Left lobe of liver (tissue), 2 donors: ENCODE measurements at places on chromosomes 1 and 21. TPM values are rescaled to one million over a fixed set of nuclear protein-coding genes. Genes with fewer than 3 reads are reported as not detected.

- no peak for DNase-seq
Observed at GRCh38 chr1:216621536-216621935, 101.7 kb downstream of the ESRRG start.

DNA sequence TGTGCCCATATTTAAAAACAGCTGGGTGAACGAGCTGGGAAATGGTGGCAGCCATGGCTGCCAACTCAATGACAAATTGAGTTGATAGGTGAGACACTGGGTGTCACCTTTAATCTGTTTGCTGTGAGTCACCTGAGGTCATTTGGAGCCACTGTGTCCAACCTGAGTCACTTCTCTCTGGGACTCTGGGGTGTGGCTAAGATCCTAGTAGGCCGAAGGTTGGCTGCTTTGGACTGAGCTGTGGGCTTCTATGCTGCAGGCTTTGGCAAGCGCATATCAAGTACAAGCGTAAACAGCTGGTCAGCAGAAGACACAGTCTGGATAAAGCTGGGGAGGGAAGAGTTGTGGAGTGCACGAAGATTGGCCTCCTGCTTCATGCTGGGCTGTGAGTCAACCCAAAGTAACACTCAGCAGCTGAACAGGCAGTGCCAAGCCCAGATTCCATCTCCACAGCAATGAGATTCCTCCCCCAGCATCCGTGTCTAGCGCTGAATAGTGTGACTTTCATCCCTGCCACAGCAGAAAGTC lies 24.0 kb downstream of the TEX35 start:
- DNase-seq: peak; percentile 92

- no peak for DNase-seq
Observed at GRCh38 chr1:228394571-228395394, 11.9 kb downstream of the TRIM11 start.

The DPT gene
- 1.3 TPM for total RNA-seq

The LRRC71 gene
- not detected for total RNA-seq

The ADGRB2 gene
- not detected for total RNA-seq

The CASZ1 gene
- total RNA-seq: 4.8 TPM

The GUCA2B gene
- 0.53 TPM for total RNA-seq

The AKR7A2 gene
- 53.5 TPM for total RNA-seq

- DNase-seq: no peak
Observed at GRCh38 chr1:211951856-211952255, 83.5 kb downstream of the INTS7 start.

GRCh38 chr1:40003156-40004093 lies 37.1 kb upstream of the CAP1 start:
- no peak for DNase-seq

The ST6GALNAC3 gene
- total RNA-seq: 2.6 TPM

DNA sequence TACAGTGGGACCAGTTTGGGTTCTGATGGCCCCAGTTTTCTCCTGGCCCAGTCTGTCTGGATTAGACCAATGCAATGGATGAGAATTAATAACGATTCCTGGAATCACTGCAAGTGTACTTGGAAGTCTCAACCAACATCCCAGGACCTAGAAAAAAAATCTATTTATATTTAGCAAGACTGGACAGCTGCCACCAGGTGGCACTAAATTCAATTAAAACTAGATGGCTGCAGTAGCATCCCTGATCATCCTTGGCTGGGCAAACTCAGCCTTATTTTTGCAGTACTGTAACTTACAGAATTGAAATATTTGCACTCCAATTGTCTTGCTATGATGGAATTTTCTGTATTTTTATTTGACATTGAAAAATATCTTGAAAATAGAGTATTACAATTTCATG lies 165.7 kb downstream of the NCAM2 start:
- DNase-seq: no peak

DNA sequence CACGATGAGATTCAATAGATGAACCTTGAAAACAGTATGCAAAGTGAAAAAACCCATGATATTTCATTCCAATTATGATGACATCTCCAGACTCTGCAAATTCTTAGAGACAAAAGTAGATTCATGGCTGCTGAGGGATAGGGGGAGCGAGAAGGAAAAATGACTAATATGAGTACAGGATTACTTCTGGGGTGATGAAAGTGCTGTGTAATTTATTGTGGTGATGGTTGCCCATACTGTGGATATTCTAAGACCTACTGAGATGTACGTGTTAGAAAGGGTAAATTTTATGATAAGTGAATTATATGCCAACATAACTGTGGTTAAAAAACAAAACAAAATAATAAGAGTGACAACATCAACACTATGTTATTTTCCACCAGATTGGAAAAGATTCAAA lies 18.9 kb upstream of the RGS7 start:
- DNase-seq: no peak

- no peak for DNase-seq
Observed at GRCh38 chr21:38804030-38804788, 1.5 kb upstream of the ETS2 start.

GRCh38 chr1:202233171-202233570 lies 39.6 kb downstream of the LGR6 start:
- DNase-seq: no peak

DNA sequence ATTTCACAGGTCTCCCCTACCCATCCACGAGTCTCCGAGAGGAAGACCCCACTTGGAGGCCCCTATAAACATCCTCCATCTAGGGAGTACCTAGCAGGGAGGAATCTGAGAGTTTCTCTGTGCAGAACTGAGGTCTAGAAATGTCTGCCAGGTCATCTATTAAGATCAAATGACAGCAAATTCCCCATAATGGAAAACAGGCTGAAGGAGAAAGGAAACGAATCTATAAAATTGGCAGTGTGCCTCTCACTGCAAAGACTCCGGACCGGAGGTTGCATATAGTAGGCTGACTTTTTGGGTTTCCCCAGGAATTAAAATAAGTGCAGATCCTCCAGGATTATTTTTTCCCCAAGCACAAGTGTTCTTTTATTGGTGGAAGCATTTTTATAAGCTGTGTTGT lies 57.7 kb downstream of the NMNAT2 start:
- no peak for DNase-seq

The PPOX gene
- total RNA-seq: 9.3 TPM

DNA sequence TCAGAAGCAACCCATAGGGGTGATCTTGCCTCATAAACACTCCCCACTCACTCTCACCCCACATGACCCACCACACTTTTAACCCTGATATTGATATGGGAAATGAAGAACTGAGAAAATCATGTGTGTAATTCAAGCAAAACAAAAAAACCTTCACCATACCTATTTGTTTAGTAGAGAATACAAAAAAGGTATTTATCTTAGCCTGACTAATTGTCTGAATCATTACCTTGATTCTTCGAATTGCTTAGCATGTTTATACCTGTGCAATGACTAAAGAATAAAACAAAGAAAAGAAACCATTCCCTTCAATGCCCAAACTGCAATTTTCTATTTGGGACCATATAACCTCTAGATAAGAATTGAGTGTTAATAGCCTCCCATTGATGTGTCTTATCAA lies 1.8 kb downstream of the CLDN17 start:
- DNase-seq: no peak

- no peak for DNase-seq
Observed at GRCh38 chr1:16286122-16286521, 49.1 kb upstream of the CPLANE2 start.

DNA sequence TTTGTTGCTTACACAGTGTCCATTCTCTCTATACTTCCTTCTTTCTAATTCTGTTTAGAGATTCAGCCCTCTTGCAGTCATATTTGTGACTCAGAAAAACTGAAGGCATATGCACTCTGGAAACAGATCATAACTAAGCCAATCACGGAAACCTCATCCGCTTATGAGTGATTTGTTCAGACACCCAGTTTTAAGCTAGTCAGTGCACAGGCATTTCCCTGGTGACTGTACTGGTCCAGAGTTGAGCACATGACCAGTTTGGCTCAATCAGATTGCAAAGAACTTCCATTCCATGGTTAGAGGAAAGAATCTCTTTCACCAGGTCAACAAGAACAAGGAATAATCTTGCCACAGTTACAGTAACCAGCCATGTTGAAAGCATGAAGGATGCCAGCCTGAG lies 69.2 kb upstream of the SGIP1 start:
- DNase-seq: no peak

GRCh38 chr1:209249280-209249670 lies 334.2 kb upstream of the CAMK1G start:
- no peak for DNase-seq

GRCh38 chr1:205339717-205340116 lies 17.0 kb downstream of the KLHDC8A start:
- no peak for DNase-seq

The FNBP1L gene
- 9.2 TPM for total RNA-seq
